ENCODE measurements at places on chromosomes 5 and 9.
A peak's percentile ranks its signal among the peaks of the same experiment; 100 is the strongest.

DNA sequence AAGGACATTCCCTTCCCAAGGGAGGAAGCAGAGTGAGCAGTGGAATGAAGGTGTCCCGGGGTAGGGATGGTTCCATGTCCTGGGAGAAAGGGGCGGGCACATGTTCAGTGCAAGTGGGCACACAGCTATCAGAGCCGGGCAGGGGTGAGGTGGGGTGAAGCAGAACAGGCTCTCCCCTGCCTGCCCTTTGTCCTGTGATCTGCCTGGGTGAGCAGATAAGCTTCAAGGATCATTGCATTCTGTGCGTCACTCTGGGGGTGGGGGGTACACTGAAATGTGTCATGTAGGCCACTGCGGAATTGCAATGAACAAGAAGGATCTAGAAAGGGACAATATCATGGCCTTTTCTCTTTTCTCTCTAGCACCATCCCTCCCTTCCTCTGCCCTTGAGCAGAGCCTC lies 61.7 kb upstream of the SHB start:
- no peak for DNase-seq

GRCh38 chr5:42691413-42691937 lies 65.1 kb upstream of the CCDC152 start:
- no peak for DNase-seq

DNA sequence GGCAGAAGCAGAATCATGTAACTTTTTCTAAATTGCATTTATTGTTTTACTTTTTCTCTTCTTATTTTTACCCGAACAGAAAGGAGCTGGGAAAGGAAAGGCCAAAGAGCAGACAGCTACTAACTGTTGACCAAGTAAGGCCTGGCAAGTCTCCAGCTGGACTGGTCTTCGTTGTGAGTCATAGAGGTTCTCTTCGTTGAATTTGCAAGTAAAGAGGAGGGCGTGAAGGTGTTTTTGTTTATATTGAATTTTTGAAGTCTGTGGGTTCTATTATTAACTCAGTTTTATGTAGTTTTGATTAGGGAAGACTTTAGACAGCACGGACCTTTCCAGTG lies 416.5 kb upstream of the CCNH start:
- no peak for DNase-seq

DNA sequence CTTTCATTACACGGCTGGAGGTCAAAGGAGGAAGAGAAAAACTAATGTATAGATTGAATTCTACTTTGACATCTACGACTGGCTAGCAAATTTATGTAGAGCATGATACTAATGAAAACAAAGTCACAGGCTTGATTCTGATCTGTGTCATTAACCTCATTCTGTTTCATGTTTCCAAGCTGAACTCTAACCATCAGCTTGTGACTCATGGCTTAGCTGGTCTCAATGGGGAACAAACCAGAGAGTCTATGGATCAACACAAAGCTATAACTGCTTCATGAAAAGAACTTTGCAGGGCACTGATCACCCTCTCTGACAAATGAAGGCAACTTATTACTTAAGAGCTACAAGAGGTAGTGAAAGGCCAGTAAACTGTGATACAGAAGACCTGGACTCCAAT lies 23.6 kb upstream of the PDE4D start:
- DNase-seq, result no peak

DNA sequence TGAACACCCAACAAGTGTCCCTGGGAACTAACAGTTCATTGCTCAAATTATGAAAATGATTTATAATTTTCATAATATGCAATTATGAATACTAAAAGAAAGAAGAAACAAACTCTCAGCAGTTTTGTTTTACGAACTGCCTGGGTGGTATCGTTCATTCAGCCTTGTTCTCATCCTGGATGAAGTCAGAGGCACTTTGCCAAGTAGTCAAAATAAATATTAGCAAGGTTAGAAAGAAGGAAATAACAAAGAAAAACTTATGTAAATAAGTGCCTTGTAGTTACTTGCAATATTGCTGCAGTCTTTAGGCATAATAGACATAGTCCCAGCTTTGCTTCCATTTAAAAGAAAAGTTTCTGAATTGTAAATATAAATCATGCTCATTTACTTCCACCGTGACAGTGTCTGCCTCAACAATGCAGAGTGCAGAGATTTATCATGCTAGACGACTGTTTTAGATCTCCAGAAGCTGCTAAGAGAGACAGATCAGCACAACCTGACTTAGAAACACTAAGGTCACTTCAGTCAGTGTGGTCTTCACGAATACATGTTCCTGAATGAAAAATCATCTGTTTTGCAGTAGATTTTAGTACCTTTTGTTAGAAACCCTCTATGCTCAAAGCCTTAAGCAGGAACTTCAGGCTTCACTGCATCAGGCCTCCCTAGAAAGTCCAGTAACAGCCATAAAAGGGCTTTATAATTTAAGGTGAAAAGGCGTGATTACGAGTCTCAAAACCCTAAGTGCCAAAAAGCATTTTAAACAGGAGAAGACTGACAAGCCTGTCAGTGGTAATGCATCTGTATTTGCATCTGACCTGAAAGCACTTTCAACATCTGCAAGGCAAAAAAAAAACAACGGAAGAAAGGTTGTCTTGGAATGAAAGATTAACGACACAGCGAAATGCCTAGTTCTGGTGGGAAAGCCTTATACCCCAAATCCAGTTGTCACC lies 92.1 kb downstream of the TMEM167A start:
- DNase-seq, result no peak

DNA sequence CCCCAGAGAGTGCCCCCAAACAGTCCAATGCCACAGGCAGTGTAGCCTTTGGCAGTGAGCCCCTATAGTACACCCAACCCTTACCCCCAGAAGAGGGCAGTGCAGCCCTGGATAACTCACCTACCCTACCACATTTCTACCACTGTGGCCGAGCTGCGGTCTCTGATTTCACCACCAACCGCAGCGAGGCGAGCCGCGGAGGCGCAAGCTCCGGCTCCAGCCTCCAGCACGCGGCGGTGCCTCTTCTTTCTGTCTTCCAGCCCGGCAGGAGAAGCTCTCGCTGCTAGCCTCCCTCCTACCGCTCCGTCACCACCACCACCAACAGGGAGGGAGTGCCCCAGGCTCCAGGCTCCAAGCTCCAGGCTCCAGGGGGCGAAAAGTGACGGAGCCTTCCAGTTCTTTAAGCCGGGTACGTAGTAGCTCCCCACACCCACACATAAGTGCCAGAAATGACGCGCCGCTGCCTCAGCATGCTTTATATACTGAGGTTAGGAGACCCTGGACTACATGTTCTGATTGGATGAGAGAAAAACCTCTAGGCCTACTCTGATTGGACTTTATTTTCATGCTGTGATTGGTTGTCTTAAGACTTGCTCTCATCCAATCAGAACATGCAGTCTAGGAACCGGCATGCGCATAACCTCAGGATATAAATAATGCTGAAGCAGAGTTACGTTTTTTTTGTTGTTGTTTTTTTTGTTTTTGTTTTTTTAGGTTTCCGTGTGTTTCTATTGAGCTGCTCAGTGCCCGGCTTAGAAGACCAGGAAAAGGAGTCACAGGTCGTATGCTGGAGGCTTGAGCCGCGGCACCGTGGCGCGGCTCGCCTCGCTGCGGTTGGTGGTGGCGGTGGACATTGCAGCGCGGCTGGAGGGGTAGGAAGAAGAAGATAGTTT lies at the start of gene PCAT7:
TSS of gene PCAT7 (plus strand) at position 645 of the 893 bp plus-strand sequence.
- peak; percentile 45 for DNase-seq

GRCh38 chr5:74143721-74144330 lies 496.7 kb downstream of the ENC1 start:
- no peak for DNase-seq

DNA sequence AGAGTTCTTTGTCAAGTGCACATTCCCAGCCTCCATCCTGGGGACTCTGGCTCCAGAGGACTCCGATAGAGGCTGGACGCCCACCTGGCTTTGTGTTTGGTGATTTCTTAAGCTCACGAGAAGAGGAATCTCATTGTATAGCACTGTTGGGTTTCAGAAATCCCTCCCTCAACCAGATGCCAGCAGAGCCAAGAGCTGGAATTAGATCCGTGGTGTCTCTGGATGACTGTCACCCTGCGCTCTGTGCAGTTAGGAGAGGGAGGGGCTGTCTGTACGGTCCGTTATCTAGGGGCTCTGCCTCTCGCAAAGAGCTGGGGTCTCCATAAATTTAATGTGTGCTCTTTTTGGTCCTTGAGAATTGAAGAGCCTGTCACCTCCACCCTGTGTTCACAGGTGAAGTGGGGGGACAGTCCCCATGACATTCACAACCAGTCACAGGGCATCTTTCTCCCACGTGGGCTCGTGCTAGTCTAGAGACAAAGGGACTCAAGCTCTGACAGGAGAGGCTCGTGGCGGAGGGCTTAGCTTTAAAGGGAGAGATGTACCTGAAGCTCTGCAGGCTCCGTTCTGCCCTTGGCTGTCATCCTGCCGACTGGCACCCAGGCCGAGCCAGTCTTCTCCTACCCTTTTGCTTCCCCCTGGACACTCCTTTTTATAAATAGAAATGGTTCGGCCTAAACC lies 41.4 kb downstream of the FAM78A start:
- no peak for DNase-seq

DNA sequence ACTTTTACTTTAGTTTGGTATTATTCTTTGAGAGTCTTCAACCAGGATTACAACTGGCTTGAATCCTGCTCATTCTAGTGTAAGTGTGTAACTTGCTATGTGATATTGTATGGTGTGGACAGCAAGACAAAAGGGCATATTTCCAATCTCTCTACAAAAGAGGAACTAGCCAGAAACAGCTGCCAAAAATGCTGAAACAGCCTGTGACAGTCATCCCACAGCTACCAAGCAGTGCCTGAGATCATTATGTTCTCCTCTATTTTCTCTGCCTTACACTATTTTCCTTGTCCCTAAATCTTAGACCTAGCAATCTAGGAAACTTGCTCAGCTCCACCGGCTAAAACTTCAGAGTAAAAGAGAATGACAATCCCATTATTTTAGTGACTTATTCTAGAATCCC lies 42.8 kb downstream of the WDR41 start:
- no peak for DNase-seq

DNA sequence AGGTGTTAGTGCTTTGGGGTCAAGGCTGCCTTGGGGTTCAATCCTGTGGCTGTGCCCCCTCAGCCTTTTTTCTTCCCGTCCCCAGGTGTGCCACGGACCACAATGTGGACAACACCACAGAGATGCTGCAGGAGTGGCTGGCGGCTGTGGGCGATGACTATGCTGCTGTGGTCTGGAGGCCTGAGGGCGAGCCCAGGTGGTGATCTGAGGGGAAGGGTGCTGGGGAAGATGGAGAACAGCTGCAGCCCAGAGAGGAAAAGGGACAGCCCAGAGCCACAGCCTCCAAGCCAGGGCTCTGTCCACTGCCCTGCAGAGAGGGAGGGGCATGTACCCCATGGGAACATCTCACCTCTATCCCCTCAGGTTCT lies 2.1 kb downstream of the CERCAM start:
- DNase-seq, result no peak

DNA sequence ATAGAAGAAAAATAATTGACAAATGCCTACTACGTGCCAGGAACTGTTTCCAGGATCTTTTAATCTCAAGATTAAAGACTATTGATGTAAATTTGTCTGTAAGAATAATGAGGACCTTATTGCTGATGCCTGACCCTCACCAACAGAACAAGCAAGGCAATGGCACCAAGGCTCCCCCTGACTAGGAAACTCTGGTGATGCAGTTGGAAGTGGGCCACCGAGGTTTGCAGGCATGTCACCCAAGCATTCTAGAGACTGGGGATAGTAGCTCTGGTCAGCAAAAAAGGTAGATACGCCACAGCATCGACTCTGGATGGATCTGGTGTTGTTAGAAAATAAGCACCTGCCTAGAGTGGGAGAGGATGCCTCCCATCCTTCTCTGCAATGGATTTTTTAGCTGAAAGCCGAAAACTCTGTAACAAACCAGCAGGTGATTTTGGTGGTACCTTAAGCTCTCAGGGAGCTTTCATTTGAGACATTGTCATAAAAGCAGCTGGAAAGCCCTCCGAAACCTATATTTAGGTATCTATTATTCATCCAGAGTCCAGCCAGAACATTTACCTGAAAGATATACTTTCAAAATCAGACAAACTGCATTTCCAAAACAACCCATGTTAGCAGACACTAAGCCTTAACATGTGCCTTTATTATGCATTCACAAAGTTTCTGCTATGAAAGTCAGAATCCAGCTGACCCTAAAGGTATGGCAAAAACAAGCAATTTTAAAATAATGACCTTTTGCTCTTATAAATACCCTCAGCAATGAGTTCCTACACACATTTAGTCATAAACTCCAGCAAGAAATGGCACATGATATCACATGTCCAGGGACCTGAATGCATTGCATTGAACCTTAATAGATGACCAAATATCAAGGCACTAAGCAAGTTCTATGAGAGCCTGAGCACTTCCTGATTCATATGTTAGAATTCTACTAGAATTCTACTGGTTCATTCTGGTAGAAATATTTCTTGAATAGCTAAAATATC lies 308.4 kb downstream of the PDE4D start:
- DNase-seq, result no peak

- DNase-seq, result no peak
Observed at GRCh38 chr5:75558981-75559632, 47.4 kb downstream of the POLK start.

- no peak for DNase-seq
Observed at GRCh38 chr9:93387791-93388190, 63.7 kb upstream of the FAM120A start.

DNA sequence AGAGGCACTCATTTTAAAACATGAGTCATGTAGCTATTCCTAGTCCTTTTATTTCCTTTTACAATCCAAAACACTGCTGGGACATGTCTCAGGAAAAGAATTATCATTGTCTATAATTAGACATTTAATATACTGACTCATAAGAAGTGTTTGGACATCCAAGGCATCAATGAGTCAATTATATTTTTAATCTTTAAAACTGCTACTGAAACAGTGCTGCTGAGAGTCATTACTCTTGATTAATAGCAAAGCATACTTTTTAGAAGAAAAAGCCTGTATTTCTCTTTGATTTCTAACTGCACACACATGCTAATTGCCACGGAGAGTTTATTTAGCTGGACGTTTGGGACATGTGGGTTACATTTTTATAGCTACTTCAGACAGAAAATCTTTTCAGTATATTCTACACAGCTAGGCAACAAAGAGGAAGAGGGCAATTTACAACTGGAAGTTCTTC lies 1249.0 kb upstream of the CDH18 start:
- no peak for DNase-seq

DNA sequence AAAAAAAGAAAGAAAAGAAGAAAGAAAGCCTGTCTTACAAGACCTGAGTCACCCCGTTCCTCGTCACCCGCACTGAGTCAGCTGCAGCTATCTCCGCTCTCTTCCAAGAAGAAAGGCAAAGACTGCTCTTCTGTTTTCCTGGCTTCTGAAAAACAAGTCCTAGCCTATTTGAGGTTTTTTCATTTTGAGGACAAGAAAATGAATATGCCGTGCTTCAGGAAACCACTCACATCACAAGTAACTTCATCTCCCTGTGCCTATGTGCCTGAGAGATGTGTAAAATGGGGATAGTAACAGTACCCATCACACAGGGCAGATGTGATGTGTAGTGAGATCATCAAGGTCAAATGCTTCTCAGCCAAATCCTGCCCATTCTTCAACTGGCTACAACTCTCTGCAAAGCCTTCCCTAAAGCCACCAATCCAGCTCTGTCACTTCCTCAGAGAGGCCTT lies 78.4 kb downstream of the GLDC start:
- no peak for DNase-seq
